Activated T-helper 1 cell treated with anti-CD3 and anti-CD28 coated beads, Interleukin-12 subunit alpha, Interleukin-12 subunit beta, Interleukin-2, Interleukin-4 antibody, amounts not matched to agents 30 ng/mL and 10 ng/mL and 1 ng/mL, durations not matched to agents 14 hours and 24 hours and 36 hours (primary cell): ENCODE measurements at places on chromosomes 6 and 20.

- no peak for DNase-seq
These were observed 79.3 kb upstream of the NAA20 start for GRCh38 chr20:19937651-19938420.

- DNase-seq: no peak
These were observed 17.8 kb downstream of the PTPRT start for GRCh38 chr20:43171930-43172329.

DNA sequence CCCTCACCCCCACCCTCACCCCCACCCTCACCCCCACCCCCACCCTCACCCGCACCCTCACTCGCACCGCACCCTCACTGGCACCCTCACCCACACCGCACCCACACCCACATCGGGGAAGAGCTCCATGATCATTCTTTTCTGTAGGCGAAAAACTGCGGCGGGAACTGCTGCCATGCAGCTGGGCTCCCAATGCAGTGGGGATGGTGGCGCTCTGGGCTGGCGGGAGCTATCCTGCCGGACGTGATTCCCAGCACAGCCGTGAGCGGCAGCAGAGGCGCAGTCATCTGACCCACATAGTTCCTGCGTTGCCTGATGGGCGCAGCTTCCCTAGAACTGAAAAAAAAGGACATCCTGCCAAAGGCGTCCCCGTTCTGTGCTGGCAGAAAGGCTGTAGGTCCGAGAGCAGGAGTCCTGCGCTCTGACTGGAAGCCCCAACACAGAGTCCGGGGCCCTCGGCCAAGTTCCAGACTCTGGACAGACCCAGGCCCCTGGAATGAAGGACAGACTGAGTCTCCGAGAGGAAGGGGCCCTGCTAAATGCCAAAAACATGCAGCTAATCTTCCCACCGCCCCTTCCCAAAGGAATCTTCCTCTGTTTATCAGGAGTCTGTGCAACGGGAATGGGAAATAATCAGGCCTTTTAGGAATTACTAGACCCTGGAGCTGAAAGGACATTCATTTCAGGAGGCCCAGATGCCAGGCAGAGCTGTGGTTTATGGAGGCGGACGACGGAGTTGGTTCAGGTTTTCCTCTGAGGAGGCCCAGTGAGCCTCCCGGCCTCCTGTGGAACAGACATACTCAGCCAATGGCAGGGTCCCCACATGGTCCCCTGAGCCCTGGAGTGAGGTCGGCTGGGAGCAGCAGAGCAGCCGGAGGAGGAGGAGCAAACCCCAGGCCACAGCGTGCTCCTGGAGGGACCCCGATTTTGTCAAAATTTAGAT lies 14.1 kb upstream of the TCFL5 start:
- DNase-seq: no peak

DNA sequence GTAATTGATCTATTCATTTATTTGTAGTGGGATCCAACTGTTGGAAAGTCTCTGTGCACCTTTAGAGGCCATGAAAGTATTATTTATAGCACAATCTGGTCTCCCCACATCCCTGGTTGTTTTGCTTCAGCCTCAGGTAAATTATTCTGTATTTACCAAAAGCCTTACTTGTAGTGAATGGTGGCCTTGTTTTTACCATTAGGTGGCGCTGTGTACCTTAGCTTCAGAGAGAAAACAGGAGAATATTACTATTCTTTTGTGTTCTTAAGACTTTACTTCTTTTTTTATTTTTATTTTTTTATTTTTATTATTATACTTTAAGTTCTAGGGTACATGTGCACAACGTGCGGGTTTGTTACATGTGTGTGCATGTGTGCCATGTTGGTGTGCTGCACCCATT lies 23.7 kb downstream of the PEX7 start:
- DNase-seq: no peak

- DNase-seq: no peak
These were observed 5.1 kb downstream of the MOCS1 start for GRCh38 chr6:39929039-39929732.

DNA sequence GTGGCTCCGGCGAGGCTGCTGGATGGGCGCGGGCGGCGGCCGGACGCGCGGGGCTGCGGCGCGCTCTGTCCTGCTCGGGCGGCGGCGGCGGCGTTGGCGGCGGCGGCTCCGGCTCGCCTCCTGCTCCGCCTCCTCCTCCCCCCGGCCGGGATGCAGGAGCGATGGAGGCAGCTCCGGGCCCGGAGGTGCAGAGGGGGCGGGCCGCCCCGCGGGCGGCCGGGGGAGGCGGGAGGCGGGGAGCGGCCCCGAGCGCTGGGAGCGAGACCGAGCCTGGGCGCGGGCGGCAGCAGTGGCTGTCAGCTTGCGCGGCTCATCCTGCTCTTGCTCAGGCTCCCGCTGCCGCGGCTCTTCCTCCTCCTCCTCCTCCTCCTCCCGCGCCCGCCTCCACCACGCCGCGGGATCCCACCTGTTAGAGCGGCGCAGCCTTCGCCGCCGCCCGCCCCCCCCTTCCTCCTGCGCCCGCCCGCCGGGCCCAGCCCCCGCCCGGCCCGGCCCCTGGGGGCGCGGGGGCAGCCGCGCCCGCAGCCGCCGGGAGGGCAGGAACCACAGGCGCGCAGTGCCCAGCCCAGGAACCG lies at the start of gene NOL4L:
NOL4L (minus strand) TSS at position 323 of the 575 bp plus-strand sequence. CDS start 443 bp downstream, outside the sequence.
- DNase-seq: peak; percentile 17

DNA sequence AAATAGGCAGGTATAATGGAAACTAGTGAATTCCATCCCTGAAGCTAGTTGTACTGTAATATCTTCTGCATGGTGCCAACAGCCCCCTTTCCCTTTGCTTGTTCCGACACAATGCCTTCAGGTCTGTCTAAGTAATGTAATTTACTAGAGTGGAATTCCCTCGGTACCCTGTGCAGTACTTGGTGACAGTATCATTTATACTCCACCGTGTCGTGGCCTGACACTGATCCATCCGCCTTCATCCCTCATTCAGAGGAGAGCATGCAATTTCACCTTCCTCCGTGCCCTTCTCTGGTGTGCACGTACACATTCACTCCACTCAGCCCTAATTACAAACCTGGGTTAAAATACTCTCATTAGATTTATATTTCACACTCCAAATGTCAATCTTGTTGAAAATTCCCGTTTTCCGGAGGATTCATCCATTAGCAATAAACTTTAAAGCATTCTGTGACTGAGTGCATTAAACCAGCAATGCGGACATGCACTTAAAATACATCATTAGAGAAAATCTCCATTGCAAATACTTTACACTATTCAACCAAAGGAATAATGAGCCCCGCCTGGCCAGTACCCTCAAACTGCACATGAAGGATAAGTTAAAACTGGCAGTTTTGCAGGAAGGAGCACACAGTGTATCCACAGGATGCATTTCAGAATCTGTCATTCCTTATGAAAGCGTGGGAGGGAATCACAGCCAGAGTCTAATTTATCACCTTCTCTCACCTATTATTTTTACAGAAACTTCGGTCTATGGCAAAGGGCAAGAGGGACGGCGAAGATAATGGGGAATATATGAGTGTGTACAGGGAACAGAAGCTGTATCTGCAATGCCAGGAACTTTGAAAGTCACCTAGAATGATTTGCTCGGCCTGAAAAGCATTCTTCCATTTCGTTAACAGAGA lies 182.5 kb downstream of the GJA10 start:
- DNase-seq: no peak

- DNase-seq: no peak
These were observed 80.7 kb downstream of the C6orf52 start for GRCh38 chr6:10613723-10614122.

- no peak for DNase-seq
These were observed 81.6 kb upstream of the PREP start for GRCh38 chr6:105484238-105485161.

DNA sequence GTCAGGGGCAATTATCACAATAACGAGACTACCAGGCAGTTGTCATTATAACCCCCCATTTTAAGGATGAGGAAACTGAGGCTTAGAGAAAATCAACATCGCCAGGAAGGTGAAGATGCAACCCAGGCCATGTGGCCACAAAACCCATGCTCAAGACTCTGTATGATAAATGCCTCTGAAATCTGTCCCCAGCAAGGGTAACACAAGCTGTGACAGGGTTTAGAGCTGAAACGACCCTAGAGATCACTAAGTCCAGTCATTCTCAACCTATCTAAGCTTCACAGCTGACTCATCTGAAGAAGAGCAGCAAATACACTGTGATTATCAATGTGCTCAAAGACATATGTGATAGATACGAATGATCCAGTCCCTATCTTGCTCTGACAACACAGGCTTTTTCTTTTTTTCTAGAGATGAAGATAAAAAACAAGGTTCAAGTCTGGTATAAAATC lies 47.0 kb downstream of the ARHGAP18 start:
- no peak for DNase-seq

- DNase-seq: no peak
These were observed 5.3 kb upstream of the ANKRD66 start for GRCh38 chr6:46741482-46741881.

- no peak for DNase-seq
These were observed 151.7 kb downstream of the ZFAND3 start for GRCh38 chr6:37971266-37971665.

DNA sequence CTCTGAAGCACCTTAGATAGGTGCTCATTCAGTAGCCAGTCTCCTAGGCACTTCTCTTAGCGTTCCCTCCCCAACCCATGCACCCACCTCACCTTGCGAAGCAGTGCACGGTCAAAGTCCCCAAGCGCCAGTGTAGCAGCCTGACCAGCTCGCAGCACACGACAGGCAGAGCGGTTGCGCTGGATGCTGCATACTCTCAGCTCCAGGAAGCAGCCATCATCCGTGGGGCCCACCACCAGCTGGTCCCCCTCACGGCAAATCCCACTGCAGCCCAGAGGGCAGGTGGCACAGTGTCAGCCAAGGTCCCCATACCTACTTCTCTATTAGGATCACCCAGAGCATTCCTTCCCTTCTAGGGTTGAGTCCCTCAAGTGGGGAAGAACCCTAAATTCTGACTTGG lies 6.5 kb downstream of the GTPBP2 start:
- DNase-seq: no peak

DNA sequence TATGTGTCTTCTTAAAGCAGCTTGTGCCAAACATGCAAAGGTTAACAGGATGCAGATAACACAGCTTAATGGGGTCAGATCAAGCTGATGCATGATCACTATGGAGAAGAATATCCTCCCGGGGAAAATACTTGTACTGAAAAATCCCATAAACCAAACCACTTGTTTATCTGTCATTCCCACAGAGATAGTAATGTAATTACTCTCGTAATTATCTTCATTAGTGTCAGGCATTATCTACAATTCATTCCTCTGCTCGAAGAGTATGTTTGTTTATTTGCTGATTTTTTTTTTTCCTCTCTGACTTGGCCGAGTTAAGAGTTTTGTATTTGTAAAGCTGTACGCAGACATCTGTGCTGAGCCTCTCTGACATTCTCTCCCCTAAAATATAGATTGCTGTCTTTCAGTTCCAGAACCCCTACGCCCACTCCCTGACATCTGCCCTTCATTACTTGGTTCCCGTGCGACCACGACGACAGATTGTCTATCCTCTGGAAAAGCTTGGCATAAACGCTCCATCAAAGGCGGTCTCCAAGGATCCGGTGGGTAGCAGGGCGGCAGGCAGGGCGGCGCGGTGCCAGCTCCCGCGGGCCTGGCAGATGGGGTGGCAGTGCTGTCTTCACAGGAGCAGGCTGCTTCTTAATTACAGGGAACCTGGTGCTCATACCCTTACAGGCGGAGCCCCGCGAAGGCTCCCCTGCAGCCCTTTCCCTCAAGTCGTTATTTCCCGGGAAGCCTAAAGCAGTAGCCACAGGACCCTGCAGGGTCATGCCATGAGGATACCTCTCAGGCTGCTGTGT lies 147.2 kb downstream of the CFAP61 start:
- no peak for DNase-seq

GRCh38 chr20:3908667-3909066 lies 19.5 kb downstream of the PANK2 start:
- DNase-seq: no peak

DNA sequence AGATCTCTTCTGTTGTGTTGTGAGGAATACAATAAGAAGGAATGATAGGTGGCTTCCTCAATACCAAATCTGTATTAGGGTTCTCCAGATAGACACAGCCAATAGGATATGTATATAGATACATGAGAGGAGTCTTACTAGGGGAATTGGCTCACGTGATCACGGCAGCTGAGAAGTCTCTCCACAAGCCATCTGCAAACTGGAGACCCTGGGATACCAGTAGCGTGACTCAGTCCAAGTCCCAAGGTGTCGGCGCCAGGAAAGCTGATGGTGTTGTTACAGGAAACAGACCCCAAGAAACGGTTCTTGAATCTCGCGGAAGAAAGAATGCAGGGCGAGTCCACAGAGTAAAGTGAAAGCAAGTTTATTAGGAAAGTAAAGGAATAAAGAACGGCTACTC lies 61.4 kb downstream of the SYTL3 start:
- DNase-seq: no peak

DNA sequence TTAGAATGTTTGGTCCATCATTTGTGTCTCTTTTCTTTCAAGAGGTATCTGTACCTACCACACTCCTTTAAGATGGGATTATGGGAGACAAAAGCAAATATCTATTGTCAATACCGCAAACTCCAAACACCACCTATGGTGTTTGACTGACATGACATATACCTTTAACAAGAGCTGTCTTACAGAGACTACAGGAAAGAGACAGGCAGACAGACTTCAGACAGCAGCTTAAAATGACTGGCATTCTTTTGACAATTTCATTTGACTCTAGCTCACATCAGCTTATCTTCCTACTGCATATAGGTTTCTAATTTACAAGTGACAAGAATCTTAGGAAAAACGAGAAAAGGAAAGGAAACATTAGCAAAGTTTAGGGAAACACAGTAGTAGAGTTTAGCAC lies 256.0 kb upstream of the TFAP2D start:
- no peak for DNase-seq

- DNase-seq: no peak
These were observed 44.6 kb downstream of the NKX2-4 start for GRCh38 chr20:21352703-21353102.

DNA sequence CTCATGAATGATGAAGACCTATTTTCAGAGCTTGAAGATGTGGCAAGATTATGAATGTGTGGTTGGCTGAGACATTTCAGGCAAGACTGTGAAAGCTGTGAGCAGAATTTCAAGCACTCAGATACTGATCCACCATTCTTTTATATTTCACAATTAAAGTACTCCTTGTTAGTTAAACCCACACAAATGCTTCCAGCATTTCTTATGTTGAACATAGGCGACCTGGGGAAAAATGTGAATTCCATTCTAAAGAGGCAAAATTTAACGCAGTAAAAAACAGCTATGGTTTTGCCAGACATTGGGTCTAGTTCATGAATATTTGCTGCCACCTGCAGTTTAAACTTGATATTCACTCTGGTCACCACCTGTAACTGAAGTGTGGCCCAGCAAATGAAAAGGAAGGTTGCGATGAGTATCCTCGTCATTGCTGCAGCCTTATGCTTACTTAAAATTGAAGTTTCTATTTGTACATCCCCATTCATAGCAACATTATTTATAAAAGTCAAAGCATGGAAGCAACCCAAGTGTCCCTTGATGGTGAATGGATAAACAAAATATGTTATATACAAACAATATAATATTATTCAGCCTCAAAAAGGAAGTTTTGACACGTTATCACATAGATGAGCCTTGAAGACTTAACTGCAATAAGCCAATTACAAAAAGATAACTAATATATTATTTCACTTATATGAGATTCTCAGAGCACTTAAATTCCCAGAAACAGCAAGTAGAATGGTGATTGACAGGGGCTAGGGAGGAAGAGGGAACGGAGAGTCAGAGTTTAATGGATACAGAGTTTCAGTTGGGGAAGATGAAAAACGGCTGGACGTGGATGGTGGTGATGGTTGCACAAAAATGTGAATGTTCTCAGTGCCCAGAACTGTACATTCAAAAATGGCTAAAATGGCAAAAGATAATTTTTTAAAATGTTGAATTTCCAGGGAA lies 32.4 kb upstream of the FAM184A start:
- peak; percentile 31 for DNase-seq
